ENCODE measurements at places on chromosomes 2 and 18.

DNA sequence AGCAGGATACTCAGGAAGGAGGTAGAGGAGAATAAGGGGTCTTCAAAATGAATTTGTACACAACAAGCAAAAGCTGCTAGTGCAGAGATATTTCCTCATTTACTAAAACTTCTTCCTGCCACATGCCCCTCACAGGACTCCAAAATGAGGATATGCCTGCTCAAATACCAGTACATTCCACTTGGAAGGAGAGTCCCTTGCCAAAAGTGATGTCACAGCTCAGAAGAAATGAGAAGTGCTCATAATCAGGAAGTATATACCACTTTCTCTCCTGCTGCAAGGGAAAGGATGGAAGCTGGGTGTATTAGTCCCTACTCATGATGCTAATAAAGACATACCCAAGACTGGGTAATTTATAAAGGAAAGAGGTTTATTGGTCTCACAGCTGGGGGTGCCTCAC is 87.7 kb upstream of the FSHR start:
- no peak for DNase-seq

DNA sequence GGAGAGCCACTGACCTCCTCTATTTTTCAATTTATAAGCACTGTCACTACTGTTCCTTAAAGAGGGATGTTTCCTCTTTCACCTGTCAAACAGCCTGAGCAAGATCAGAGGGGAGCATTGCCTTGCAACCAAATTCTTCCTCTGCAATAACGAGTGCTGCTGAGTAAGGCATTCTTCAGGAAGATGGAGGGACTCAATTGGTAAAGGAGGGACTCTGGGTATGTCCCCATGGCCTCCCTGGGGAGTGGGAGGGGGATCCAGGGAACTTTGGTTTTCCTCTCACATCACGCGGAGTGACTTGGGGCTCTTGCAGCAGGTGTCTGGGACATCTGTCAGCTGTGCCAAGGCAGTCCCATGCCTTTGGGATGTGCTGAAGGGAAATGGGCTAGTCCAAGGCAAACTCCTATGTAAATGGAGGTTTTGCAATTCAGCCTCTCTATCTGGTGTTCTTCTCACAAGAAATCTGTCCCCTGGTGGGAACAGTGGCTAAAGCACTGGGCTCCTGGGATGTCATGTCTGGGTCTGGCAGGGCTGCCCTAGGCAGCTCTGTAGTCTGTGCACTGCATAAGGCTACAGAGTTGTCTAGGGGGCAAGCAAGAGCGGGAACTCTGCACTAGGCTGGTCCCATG is 14.4 kb upstream of the HES6 start:
- no peak for DNase-seq

GRCh38 chr2:156399950-156400705 is 36.1 kb upstream of the GPD2 start:
- DNase-seq = no peak

DNA sequence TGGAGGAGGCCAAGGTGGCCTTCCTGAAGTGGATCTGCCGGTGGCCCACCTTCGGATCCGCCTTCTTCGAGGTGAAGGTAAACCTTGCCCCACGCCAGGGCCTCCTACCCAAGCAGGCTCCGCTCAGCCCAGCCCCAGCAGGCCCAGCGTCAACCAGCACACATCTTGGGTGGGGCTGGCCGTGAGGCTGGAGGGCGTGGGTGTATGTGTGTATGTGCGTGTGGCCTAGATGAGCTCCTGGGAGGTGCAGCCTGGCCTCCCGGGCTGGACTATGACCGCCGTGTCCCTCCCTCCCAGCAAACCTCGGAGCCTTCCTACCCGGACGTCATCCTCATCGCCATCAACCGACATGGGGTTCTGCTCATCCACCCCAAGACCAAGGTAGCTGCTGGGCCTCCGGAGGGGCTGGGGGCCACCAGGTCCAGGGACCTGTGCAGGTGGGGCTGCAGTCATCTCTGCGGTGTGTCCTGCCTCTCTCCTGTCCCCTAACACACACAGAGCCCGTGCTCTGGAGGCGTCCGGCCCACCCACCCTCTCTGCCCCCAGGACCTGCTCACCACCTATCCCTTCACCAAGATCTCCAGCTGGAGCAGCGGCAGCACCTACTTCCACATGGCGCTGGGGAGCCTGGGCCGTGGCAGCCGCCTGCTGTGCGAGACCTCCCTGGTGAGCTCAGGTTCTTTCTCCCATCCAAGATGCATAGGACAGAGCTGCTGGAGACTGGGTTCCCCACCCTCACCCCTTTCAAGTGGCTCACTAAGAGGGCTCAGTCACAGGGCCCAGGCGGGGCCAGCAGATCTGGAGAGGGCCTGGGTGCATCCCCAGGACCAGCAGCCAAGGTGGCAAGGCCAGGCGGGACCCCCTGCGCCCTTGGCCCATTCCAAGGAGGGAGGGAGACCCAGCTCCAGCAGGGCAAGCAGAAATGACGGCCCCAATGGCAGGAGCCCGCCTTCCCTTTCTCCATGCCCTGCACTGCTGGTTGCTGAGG is 9.4 kb upstream of the GPR17 start:
- no peak for DNase-seq

- no peak for DNase-seq
Measured at GRCh38 chr2:165864296-165864695, 70.2 kb upstream of the GALNT3 start.

GRCh38 chr2:144519934-144520731 is at the start of gene ZEB2:
Gene ZEB2 (minus strand): TSS chr2:144520119. CDS start chr2:144517350, 2,769 bp downstream.
- no peak for DNase-seq

DNA sequence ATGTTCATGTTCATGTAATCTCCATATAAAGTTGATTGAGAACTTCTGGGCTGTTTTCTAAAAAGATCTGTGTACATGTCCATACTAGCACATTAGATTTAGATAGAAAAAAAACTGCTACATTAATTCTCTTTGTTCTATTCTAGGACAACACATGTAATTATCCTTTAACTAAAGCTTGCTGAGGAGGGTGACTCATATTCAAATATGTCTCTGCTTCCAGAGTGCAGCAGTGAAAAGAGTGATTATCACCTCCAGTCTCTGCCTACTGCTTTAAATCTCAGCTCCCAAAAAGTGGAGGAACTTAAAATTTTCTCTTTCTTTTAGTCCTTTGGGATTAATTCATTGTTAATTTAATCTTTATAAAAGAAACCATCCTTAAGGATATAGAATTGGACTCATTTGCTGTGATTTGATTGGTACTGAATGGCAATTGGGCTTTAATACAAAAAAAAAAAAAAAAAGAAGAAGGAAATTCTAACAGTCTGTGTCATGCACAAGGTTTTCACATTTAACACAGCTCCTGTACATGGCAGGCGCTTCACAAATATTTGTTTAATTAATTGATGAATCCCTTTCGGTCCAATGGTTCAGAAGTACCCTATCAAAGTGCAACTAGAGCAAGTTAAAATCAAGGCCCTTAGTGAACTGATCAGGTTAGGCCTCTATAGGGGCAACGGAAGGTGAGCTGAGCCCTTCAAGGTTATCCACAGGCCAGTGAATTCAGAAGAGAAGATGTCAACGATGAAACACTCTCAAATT is 214.0 kb upstream of the KCNJ3 start:
- DNase-seq = peak; percentile 8

GRCh38 chr2:206936843-206937230 is 2.5 kb upstream of the CPO start:
- DNase-seq = no peak

DNA sequence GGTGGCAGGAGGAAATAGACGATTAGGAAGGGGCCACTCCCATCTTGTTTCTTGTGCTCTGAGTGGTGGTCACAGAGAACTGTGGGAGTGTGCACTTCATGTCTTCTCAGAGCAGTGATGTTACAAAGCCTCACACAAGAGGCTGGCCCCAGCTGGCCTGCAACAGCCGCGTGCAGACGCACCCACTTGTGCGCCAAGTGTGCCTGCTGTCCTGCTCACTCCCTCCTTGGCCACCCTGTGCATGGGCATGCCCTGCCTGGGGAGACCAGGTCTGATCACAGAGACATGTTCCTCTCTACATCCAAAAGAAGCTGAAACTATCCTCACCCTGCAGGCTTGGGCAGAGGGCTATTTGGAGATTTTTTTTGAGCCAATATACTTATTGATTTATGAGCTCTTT is 108.4 kb downstream of the MRO start:
- no peak for DNase-seq

DNA sequence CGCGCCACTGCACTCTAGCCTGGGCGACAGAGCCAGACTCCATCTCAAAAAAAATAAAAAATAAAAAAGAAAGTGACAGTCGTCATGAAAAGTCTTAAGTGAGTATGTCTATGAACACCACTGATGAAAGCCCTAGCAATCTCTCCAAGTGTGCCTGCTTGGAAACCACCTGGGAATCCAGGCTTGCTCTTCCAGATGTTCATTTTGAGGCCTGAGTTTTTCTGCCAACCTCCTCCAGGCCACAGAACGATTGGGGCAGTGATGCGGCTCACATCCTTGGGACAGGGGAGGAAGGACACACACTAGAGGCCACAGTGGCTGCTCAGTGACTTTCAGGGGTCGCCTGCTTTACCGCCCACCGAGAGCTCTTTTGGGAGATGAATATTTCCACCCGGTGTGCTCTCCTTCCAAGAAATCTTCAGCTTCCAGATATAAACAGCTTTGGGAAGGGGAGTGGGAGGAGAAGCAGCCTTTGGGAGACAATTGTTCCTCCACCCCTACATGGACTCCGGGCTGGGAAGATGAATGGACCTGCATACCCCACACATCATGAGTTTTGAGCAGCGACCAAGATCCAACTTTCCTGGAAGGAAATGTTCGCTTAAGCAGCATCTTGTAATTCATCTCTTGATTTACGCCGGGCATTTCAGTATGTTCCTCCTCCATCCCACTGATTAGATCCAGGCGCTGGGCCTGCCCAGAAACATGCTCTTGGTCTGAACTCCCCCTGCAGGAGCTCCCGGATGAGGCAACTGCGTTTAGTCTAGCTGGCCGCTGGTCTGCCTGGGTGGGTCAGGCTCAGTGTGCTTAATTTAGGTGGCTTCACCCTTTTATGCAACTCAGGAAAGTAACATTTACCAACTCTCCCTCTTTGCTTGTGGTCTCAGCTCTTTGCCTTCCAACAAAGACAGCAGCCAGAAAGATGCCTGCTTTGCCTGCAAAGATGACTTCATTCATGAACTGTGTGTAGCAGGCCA is 6.2 kb upstream of the ARMC9 start:
- DNase-seq = no peak

DNA sequence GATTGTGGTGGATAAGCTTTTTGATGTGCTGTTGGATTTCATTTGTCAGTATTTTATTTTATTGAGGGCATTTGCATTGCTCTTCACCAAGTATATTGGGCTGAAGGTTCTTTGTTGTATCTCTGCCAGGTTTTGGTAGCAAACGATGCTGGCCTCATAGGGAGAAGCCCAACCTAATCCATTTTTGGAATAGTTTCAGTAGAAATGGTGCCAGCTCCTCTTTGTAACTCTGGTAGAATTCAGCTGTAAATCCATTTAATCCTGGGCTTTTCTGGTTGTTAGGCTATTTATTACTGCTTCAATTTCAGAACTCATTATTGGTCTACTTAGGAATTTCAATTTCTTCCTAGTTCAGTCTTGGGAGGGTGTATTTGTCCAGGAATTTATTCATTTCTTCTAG is 309.8 kb upstream of the SETBP1 start:
- no peak for DNase-seq

DNA sequence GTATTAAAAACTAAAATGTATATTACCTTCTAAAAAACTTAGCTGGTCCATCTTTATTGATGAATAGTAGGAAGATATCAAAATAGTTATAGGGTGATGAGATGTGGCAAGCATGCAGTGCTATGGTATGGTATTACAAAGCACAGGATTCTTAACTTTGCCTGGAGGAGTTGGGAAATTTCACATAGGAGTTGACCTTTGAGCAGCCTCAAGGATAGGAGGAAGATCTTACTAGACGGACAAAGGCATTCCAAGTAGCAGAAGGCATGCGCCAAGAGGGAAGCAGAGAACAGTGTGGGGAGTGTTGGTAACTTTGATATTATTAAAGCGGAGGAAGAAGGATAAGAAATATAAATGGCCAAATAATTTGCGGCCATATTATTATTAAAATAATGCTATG is 60.0 kb downstream of the TTC21B start:
- no peak for DNase-seq

- no peak for DNase-seq
Measured at GRCh38 chr2:79593237-79593867, 80.5 kb downstream of the CTNNA2 start.

GRCh38 chr2:218005028-218005427 is 2.2 kb upstream of the TNS1 start:
- DNase-seq = no peak

- no peak for DNase-seq
Measured at GRCh38 chr18:36124841-36125240, 4.3 kb downstream of the SLC39A6 start.

- DNase-seq = no peak
Measured at GRCh38 chr2:39174022-39174421, 53.2 kb upstream of the SOS1 start.

GRCh38 chr18:70058916-70059315 is 111.2 kb upstream of the CD226 start:
- no peak for DNase-seq

- no peak for DNase-seq
Measured at GRCh38 chr2:119544075-119544938, at the start of gene CFAP221. Gene CFAP221 (plus strand): TSS chr2:119544449. CDS start chr2:119546132, 1,683 bp downstream.

DNA sequence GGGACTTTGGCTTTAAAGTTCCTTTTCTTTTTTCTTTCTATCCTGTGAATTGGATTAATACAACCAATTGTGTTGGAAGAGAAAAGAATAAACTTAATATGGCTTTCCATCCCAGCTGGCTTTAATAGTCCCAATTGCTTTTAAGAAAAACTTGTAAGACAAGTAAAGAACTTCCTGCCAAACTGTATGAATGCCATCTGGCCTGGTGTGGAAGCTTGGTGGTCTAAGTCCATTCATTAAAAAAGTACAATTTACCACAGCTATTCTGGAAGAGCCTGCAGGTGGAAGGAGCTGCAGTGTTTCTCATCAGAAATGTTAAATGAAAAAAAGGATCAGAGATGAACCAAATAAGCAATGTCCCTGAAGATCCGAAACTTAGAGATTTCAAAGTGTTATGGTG is 103.9 kb downstream of the KLHL14 start:
- no peak for DNase-seq

DNA sequence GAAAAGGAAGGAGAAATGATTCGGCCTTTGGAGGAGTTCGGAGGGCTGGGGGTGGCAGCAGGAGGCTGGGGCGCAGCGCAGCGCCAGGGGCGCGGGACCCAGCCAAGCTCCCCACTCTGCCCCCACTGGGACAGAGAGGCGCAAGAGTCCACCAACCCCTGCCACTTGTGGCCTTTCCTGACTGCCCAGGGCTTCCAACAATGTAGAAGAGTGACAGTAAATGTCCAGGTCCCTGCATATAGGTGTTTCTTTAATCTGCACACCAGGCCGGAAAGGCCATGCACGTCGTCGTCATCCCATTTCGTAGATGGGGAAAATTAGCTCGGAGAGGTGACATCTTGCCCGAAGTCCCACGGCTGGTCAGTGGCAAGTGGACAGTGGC is 96.6 kb downstream of the INHBB start:
- DNase-seq = no peak

Measured in NCI-H1417 treated with DMSO at 0.1 percent for 48 hours (cell line).